ENCODE measurements at places on chromosomes 1 and 21. TPM values are rescaled to one million over a fixed set of nuclear protein-coding genes. Genes with fewer than 3 reads are reported as not detected.

DNA sequence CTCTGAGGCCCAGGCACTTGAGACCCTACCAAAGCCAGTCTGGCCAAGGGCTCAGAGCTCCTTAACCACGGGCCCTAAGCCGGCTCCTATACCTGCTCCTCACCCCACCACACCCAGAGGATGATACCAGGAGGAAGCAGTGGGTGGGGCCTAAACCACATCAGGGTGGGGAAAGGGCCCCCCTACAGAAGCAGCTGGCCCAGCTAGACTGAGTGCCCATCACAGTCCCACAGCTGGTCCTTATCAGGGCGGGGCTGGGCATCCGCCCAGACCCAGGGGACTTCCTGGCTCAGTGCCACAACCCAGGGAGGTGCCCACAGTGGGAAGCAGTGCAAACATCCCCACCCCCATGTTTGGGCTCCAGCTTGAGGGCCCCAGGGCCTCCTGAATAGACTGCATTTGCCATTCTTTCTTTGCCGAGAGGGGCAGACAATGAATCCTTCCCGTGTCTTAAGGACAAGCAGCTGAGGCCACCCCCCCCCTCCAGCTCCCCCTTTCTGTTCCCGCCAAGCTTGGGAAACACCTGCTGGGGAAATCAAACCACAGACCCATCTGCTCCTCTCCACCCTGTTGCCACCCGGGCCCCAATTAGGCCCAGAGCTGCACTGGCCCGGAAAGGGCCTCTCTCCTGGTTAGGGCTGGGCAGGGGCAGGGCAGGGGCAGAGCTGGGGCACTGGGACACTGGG lies 6.2 kb downstream of the E2F2 start:
- no peak for DNase-seq
- no peak overlapping the region for H3K4me3 ChIP-seq
- H3K27ac ChIP-seq = no peak overlapping the region
- H3K4me1 ChIP-seq = peaks cover 18% of the 10 kb centered on the region
- H3K36me3 ChIP-seq = no peaks in the 10 kb centered on the region

GRCh38 chr21:29271927-29272333 lies 26.8 kb upstream of the BACH1 start:
- H3K4me1 ChIP-seq = no peaks in the 10 kb centered on the region
- H3K27ac ChIP-seq = no peak overlapping the region
- no peak overlapping the region for H3K4me3 ChIP-seq
- no peak for DNase-seq
- no peaks in the 10 kb centered on the region for H3K36me3 ChIP-seq

DNA sequence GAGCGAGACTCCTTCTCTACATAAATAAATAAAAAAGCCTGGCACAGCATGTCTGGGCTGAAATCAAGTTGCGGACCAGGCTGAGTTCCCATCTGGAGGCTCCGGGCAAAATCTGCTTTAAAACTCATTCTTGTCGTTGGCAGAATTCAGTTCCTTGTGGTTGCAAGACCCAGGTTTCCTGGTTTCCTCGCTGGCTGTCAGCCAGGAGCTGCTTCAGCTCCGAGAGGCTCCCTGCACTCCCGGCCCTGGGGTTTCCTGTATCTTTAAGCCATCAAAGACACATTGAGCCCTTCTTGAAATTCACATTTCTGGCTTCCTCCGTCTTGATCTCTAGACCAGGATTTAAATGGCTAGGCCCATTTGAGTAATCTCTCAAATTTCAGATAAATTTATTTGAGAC lies 20.6 kb upstream of the SCCPDH start:
- DNase-seq = no peak
- no peaks in the 10 kb centered on the region for H3K4me1 ChIP-seq
- no peaks in the 10 kb centered on the region for H3K36me3 ChIP-seq
- no peaks in the 10 kb centered on the region for H3K27me3 ChIP-seq

DNA sequence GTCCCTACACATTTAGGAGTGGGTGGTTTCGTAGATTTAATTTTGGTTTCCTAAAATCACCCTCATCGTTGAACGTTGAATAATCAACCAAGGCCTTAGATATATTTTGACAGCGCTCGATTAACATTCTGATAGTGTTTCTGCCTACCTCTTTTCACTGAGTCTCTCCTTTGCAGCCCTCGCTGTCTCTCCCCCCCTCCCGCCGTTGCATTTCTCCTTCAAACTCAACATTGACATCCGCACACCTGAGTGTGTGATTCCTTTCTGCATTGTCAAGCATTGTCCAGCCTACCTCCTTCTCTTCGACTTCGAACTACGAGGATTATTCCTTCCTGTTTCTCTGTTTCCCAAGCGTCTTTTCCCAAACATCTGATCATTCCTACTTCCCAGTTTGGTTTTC lies 1.8 kb upstream of the ADAMTS1 start:
- peaks cover 4% of the 10 kb centered on the region for H3K36me3 ChIP-seq
- no peaks in the 10 kb centered on the region for H3K27me3 ChIP-seq
- peaks cover 8% of the 10 kb centered on the region for H3K4me1 ChIP-seq
- DNase-seq = peak; percentile 13
- peak overlapping the region; percentile 55 for H3K4me3 ChIP-seq

- no peaks in the 10 kb centered on the region for H3K27me3 ChIP-seq
- no peaks in the 10 kb centered on the region for H3K36me3 ChIP-seq
- H3K4me3 ChIP-seq = no peak within 1 kb of the TSS
- DNase-seq = peak; percentile 96
Measured at GRCh38 chr1:206864939-206865671, at the start of gene IL20. IL20 (plus strand) TSS chr1:206865623; CDS start chr1:206865853, 230 bp downstream.

DNA sequence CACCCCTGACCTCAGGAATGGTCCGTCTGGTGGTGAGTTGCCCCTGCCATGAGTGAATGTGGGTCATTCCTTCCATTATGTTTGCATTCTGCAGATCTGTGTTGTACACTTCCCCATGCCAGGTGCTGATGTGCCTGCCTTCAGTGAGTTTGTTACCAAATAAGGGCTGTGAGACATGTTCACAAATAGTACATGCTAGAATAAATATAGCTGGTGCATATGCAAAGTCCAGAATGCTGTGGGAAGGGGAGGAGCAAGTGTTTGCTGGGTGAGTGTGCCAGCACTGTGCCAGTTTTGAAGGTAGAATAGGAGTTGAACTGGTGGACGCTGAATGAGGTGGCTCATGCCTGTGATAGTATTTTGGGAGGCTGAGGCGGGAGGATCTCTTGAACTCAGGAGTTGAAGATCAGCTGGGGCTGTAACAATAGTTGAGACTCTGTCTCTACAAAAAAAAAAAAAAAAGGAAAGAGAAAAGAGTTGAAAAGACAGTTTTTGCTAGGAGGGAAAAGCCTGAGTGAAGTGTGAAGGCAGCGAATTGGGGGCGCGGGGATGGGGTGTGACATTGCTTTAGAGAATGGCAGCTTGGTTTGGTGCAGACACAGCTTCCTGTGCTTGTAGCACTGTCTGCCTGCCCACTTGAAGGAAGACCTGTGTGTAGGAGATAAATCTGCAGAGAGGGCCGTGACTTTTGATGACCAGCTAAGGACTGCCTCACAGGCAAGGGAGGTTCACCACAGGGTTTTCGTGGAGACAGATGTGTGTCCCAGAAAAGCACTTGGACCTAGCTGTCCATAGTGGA lies 61.1 kb downstream of the LGR6 start:
- no peak overlapping the region for H3K27ac ChIP-seq
- no peak for DNase-seq
- no peak overlapping the region for H3K4me3 ChIP-seq
- peaks cover 7% of the 10 kb centered on the region for H3K4me1 ChIP-seq
- no peaks in the 10 kb centered on the region for H3K27me3 ChIP-seq

DNA sequence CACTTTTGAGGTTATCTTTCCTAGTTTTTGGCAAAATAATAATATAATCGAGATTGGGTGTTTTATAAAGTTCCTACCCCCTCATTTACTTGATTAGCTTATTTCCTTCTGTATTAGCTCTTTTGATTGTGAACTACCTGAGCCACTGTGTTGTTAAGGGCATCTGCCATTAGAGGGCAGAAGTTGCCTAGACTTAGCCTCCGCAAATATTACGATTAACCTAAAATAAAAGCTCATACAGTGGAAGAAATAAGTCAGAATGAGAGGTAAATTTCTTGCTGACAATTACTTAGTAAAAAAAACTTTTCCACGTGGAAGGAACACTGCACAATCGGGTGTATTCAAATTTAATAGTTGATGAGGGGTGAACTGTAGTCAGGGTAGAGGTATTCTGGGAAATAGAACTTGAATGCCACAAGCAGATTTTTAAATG lies 2.3 kb downstream of the H3-3A start:
- DNase-seq = peak; percentile 48
- no peak overlapping the region for H3K27ac ChIP-seq

DNA sequence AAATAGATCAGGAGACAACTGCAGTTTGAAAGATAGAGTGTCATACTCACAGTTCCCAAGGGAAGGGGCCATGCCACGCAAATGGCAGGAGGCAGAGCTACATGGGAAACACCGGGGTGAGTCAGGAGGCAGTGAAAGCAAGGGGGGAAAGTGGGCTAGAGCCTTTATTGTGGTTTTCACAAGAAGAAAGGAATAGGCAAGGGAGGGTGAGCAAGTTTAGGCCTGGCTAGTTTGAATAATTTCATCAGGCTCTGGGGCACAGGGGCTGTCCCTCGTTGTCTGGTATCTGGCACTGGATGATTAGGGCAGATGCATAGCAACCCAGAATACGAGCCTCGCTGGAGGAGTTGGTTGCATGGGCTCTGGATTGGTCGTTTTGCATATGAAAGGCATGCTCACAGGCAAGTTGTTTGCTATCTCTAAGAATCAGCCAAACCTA lies 17.0 kb upstream of the ITLN2 start:
- no peaks in the 10 kb centered on the region for H3K4me1 ChIP-seq
- no peak overlapping the region for H3K4me3 ChIP-seq
- no peak overlapping the region for H3K27ac ChIP-seq
- no peaks in the 10 kb centered on the region for H3K36me3 ChIP-seq
- no peaks in the 10 kb centered on the region for H3K27me3 ChIP-seq
- no peak for DNase-seq

- no peaks in the 10 kb centered on the region for H3K27me3 ChIP-seq
- no peaks in the 10 kb centered on the region for H3K36me3 ChIP-seq
- H3K4me3 ChIP-seq = no peak overlapping the region
- no peak for DNase-seq
Measured at GRCh38 chr1:199619223-199619622, 408.3 kb upstream of the NR5A2 start.

GRCh38 chr1:45762291-45762690 lies 11.8 kb upstream of the IPP start:
- no peak overlapping the region for H3K4me3 ChIP-seq
- H3K36me3 ChIP-seq = no peaks in the 10 kb centered on the region
- H3K27ac ChIP-seq = no peak overlapping the region
- H3K27me3 ChIP-seq = no peaks in the 10 kb centered on the region
- no peaks in the 10 kb centered on the region for H3K4me1 ChIP-seq

DNA sequence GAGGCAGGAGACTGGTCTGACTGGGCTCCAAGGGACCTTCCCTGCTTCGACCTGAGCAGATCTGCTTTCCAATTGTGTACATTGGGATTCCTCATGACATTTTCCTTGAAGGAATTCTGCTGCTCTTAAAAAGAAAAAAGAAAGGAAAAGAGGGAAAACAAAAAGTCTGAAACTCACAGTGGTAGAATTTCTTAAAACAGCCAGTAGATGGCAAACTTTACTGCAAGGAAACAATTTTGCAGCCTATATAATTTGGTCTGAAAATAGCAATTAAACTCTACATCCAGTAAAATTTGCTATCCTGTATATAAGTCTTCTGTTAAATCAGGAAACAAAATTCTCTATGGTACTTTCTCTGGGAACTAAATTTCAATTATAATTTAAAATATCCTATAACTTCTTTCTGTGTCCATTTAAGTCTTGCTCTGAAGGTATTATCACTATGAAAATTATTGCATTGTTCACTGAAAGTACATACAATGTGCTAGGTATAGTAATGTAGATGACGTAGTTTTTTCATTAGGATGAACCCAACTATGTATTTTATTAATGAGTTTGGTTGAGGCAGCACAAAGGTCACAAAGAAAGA lies 59.8 kb downstream of the CRB1 start:
- H3K27me3 ChIP-seq = no peaks in the 10 kb centered on the region
- H3K4me1 ChIP-seq = no peaks in the 10 kb centered on the region
- no peak overlapping the region for H3K27ac ChIP-seq
- H3K4me3 ChIP-seq = no peak overlapping the region
- H3K36me3 ChIP-seq = no peaks in the 10 kb centered on the region

- H3K27ac ChIP-seq = no peak overlapping the region
- no peak overlapping the region for H3K4me3 ChIP-seq
- H3K4me1 ChIP-seq = peaks cover 7% of the 10 kb centered on the region
- H3K36me3 ChIP-seq = no peaks in the 10 kb centered on the region
- H3K27me3 ChIP-seq = no peaks in the 10 kb centered on the region
Measured at GRCh38 chr1:246002725-246003441, 504.2 kb downstream of the SMYD3 start.

DNA sequence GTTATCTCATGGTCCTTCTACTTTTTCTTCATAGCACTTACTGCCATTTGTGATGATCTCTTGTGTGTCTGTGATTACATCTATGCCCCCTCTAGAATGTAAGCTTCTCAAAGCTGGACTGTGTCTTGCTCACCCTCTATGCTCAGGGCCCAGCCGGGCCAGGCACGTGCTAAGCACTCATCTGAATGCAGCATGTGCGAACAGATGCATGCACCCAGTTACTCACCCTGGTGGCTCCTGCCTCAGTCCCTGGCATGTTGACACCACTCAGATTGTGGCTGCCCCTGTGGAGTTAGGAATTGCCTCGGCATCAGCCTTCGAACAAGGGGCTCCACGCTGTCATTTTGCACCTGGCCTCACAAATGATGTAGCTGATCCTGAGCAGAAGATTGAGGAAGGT lies 19.6 kb upstream of the PABPC4 start:
- no peak overlapping the region for H3K27ac ChIP-seq
- H3K36me3 ChIP-seq = no peaks in the 10 kb centered on the region
- no peaks in the 10 kb centered on the region for H3K27me3 ChIP-seq
- DNase-seq = no peak

DNA sequence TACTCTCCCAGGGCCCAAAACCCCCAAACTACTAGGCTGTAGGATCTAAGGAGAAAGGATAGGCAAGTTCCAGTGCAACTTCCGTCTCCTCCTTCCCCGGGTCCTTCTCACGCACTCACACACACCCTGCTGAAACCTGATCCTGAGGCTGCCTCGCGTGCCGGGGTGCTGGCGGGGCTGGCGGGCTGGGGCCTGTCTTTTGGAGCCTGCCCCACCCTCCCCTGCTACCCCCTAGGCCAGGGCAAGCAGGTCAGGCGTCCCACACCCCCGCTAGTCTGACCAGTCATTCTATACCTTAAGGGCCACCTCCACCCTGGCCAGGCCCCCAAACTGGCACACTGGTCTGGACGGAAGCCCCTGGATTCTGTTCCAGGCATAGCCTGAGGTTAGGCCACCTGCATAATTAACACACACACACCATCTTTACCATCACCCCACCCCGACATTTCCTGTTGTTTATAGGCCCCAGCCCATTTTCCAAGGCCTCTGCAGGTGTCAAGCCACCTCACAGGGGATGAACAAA lies 48.3 kb upstream of the ARTN start:
- no peak overlapping the region for H3K4me3 ChIP-seq
- no peak for DNase-seq
- H3K4me1 ChIP-seq = no peaks in the 10 kb centered on the region
- no peaks in the 10 kb centered on the region for H3K36me3 ChIP-seq

SPRR2F gene
- total RNA-seq = not detected

FLG gene
- total RNA-seq = 1.3 TPM

OPTC gene
- not detected for total RNA-seq

PLA2G2C gene
- total RNA-seq = not detected

All from thyroid gland (tissue), 4 donors.